Activated CD4-positive, alpha-beta T cell treated with anti-CD3 and anti-CD28 coated beads for 1 hour (primary cell): ENCODE measurements at places on chromosomes 12 and 14.

DNA sequence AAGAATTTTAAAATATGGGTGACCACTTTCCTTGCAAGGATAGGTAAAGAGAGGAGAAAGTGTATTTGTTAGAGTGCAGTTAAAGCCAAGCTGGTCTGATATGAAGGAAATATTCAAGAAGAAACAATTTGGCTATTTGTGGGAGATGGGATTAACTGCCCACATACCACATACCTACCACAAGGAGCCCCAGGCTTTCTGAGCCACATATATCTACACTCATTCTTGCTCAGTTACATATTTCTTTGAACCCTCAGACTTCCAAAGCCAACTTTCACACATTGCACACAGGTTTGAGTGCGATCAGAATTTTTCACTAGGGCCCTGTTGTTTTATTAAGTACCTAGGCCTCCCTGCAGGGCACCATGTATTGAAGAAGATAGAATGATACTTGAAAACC lies 330.2 kb downstream of the ZFP36L1 start:
- DNase-seq: no peak

DNA sequence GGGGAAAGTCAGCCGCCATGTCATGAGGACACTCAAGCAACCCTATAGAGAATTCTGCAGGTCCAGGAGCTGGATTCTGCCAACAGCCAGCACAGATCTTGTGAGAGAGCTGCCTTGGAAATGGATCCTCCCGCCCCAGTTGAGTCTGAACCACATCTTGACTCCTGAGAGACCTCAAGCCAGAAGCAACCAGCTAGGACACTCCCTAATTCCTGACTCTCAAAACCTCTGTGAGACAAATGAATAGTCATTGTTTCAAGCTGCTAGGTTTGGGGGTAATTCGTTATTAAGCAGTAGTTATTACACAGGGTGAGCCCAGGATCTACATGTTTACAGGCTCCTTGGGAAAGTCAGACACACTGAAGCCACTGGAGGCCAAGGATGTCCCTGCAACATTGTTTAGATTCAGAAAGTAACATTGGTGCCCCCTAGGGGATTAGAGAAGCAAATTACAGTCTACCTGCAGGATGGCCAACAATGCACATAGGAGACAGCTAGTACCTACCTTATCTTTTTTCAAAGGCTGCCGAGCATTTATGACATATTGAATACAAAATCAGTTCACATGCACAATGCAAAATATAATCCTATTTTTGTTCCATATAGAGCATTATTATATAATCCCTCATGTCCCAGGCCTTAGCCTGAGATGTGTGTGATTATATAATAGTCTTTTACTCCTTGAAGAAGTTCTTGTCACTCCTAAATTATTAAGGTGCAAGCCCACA lies 57.9 kb upstream of the FICD start:
- no peak for DNase-seq

GRCh38 chr14:23725980-23726710 lies 90.0 kb downstream of the DHRS2 start:
- DNase-seq: no peak

DNA sequence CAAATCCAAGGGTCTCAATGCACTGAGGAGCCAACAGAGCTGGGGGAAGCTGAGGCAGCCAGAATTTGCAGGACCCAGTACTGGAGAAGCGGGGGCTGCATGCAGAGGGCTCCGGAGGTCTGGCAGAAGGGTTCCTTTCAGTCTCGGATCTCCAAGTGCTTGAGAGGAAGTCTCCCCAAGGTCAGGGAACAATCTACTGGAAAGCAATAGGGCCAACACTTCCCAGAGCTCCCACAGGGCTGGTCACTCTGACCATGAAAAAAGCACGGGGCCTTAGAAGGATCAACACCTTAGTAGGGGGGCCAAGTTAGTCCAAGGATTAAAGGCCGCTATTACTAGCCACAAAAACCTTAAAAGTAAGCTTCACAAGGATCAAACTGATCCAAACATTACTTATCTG lies 31.7 kb downstream of the SPPL3 start:
- DNase-seq: no peak

- no peak for DNase-seq
Observed at GRCh38 chr12:1855241-1855640, 34.9 kb downstream of the LRTM2 start.

- DNase-seq: no peak
Observed at GRCh38 chr12:70459786-70460185, 93.7 kb downstream of the KCNMB4 start.

- no peak for DNase-seq
Observed at GRCh38 chr12:12797794-12798152, 12.3 kb downstream of the APOLD1 start.

DNA sequence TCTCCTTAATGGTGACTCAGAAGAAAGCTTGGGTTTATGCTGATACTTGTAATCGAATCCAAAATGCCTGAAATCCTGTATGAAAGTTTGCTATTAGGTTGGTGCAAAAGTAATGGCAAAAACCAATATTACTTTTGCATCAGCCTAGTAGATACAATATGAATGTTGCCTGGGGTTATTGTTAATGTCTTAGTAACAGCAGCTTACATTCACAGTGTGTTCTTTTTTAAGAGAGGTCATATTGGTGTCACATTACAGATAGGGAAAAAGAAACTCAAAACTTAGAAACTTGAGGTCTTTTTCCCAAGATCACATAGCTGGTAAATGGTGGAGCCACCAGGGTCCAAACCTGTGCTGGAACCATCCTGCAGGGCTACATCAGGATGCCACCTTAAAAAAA lies 25.2 kb downstream of the SRGAP1 start:
- DNase-seq: no peak

DNA sequence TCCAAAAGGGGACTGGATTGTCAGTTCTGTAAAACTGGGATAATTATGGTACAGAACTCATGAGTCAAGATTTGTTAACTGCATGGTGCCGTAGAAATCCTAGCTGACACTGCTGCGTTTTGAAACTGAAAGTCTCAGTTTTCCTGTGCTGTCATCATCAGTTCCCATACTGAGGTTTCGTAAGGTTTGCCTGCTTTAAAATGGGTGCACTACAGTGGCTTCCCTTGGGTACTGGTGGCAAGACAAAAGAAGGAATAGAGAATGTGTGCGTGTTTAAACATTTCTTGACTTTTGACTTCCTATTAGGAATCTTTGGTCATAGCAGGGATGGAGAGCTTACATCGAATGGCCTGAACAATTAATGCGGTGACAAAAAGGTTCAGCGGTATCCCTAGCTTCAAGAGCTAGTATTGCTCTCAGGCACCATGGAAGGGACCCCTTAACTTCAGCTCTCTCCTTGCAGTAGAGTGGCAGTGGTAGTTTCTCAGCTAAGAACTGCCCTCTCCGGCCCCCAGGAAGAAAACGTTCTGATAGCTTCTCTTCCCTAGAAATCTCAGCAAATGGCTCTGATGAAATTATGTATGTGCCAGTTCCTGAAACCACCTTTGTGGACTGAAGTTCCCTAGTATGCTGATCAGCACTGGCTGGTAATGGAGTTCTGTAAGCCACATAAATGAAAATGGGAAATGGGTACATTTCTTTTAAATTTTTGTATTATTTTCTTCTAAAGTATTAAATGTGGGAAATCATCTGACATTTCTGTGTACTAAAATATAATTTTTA lies 28.9 kb downstream of the ANO6 start:
- DNase-seq: no peak

- DNase-seq: no peak
Observed at GRCh38 chr14:90645842-90646443, 170.3 kb downstream of the TTC7B start.

DNA sequence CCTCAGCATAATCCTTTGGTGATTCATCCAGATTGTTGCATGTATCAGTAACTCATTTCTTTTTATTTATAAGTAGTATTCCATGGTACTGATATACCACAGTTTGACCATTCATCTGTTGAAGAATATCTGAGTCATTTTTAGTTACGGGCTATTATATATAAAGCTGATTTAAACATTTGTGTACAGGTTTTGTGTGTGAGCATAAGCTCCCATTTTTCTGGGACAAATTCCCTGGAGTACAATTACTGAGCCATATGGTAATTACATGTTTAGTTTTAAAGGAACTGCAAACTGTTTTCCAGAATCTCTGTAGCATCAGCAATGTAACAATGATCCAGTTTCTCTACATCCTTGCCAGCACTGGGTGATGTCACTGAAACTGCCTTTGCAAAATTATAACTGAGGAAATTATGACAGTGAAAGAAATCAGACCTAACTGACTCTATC lies 236.2 kb upstream of the KRR1 start:
- no peak for DNase-seq

DNA sequence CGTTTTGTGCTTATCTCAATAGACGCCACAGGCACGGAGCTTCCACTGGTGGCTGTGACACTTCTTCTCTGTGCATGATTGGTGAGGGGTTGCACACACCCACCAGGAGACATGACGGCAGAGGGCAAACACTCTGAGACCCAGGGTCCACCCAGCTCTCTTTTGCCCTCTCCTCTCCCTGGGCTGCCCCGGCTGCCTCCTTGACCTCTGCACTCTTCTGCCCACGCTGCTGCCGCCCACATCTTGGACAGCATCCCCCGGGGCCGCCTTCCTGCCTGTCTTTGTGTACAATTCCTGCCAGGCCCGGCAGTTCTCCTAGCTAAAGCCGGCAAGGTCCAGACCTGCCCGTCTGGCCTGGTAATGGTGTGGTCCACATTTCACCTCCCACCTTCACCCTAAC lies 44.7 kb downstream of the DPF3 start:
- no peak for DNase-seq

DNA sequence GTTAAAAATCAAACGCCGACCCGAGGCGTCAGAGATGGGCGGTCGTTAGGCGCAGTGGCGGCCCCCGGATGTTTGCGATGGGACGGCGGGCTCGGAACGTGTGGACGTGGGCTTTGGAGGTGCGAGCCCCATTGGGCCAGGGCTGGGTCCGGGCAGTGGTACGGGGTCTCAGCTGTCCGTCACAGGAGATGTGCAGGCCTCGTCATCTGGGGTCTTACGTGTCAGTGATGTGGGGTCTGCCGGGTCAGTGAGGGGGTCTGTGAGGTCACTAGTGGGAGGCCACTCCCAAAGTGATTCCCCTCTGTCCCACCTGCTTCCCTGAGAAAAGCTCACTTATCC lies 21.6 kb upstream of the CHFR start:
- no peak for DNase-seq

DNA sequence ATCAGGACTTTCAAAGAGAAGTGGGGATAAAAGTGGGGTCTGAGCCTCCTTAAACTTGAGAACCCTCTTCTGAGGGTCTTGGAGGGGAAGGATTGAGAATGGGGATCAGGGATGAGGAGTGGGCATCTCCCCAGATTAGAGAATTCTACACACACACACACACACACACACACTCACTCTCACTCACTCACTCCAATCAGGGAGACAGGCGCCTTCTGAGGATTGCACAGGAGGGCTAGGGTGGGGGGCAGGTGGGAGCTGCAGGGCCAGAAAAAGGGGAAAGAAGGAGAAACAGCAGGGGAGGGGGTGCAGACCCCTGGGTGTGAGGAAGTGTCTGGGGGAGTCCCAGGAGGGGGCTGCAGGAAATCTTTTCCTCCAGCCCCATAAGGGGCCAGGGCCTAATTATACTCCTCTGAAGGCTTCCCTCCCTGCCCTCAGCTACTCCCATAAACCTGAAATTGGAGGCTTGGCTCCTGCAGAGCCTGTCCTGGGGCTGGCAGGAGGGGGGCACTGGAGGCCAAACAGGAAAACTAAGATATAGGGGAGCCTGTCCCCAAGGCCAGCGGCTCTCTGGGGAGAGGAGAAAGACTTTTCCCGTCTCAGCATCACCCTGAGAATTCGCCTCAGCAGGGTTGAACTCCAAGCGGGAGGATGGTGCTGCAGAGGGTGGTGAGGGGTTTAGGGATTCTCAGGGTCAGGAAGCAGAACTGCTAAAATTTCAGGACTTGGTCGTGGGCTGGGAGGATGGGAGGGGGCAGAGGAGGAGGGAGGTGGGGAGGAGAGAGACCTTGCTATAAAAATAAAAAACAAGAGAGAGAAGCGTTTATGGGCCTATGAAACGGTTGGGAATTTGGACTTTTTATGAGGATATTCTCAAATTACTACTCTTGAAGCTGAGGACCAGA lies 1.6 kb downstream of the HOXC9 start:
- DNase-seq: no peak

- no peak for DNase-seq
Observed at GRCh38 chr14:28157887-28158791, 608.4 kb upstream of the FOXG1 start.

GRCh38 chr14:105066240-105067071 lies 1.2 kb upstream of the GPR132 start:
- DNase-seq: no peak

DNA sequence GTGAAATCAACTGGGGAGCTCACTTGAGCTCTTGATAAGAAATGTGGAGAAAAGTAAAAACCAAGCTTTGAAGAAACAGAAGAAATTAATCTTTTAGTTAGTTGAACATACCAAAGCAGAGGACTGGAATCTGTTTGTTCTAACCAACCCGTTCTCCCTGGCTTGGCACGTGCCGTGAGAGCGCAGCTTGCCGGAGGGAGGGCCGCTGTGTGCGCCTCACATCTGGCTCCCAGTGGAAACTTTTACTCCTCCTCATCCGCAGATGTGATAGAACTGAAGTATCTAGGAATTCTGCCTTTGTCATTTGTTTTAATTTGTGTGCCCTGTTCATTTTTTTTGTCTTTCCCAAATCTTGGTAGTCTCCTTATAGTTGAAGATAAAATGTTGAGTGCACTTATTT lies 64.9 kb downstream of the DDX51 start:
- DNase-seq: no peak

- peak; percentile 56 for DNase-seq
Observed at GRCh38 chr14:106844608-106845285, 1318.4 kb downstream of the TMEM121 start.

DNA sequence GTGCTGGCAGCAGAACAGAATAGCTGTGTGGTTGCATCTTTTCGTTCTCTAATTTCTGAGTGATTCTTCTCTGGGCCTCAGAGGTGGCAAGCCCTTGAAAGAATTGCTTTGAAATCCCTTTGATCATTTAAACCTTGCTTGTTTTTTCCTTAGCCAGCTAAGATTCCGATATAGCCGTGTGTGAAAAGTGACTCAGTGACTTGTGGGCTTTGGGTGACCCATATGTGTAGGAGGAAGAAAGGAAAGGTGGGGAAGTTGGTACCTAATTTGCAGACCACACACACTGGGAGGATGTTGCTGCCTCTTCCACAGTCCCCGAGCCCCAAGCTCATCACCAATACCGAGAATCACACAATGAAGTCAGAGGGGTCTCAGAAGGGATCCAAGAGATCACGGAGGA lies 18.8 kb downstream of the SLC24A4 start:
- DNase-seq: no peak
